Karpas-422 (cell line): ENCODE measurements at places on chromosomes 6 and 20. TPM values are rescaled to one million over a fixed set of nuclear protein-coding genes. Genes with fewer than 3 reads are reported as not detected.

SLC13A3 gene
- not detected in 2 replicates for total RNA-seq

SIRPB1 gene
- total RNA-seq: 0.18 and 0.45 TPM in 2 replicates

TMEM244 gene
- total RNA-seq: not detected in 2 replicates

MRAP2 gene
- total RNA-seq: not detected in 2 replicates

FAM209B gene
- 0.60 TPM in 1 of 2 replicates, not detected in the other for total RNA-seq

RCAN2 gene
- 2.3 and 4.7 TPM in 2 replicates for total RNA-seq

VEGFA gene
- total RNA-seq: 146 and 217 TPM in 2 replicates

GRCh38 chr6:102717737-102718456, 1324.4 kb downstream of the GRIK2 start:
- DNase-seq: no peak
- no peak overlapping the region for H3K4me3 ChIP-seq
- no peak overlapping the region for H3K27ac ChIP-seq

DNA sequence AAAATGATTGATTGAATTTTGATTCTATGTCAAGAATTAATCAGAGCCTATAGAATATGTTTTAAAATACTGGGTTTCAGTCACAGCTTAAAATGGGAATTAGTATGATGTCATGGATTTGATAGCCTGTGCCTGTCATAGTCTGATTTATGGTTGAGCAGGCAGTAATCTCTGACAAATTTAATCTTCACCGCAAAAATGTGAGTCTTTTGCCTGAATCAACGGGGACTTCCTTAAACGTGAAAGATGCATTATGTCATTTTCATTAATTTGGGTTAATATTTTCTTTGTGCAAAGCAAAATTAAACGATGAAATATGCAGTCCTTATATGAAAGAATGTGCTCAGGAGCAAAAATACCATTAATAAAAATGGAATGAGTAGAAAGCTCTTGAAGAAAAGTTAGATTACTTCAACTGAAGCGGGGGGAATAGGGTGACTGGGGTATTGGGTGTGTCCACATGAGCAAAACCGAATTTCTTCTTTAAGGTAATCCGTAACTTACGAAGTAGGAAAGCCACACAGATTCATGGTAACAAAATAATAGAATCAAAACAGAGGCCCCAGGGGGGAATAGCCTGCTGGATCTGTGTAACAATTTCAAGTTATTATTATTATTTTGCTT, 339.6 kb upstream of the NOX3 start:
- no peaks in the 10 kb centered on the region for H3K36me3 ChIP-seq
- H3K4me3 ChIP-seq: no peak overlapping the region
- DNase-seq: no peak
- H3K4me1 ChIP-seq: no peaks in the 10 kb centered on the region
- no peak overlapping the region for H3K27ac ChIP-seq

DNA sequence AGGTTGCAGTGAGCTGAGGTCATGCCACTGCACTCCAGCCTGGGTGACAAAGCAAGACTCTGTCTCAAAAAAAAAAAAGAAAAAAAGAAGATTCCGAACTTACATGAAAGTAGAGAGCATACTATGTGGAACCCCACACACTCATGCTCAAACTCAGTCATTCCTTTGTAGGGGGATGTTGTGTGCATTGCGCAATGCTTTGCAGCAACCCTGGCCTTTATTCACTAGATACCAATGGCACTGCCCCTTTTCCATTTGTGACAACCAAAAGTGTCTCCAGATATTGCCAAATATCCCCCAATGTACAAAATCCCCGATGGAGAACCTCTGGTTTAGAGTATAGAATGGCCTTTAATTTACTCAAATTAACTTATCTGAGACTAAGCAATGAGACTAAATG, 158.6 kb downstream of the GJA1 start:
- no peak overlapping the region for H3K27ac ChIP-seq
- no peak for DNase-seq
- H3K4me1 ChIP-seq: no peaks in the 10 kb centered on the region
- 0 out of 2 replicates have a peak, but pooled peaks cover 2% of the 10 kb centered on the region for H3K27me3 ChIP-seq
- no peak overlapping the region for H3K4me3 ChIP-seq
- H3K36me3 ChIP-seq: no peaks in the 10 kb centered on the region

GRCh38 chr6:155383913-155384312, 69.6 kb upstream of the TFB1M start:
- H3K4me3 ChIP-seq: no peak overlapping the region
- H3K27ac ChIP-seq: no peak overlapping the region
- DNase-seq: no peak
- H3K4me1 ChIP-seq: peaks cover 6% of the 10 kb centered on the region
- no peaks in the 10 kb centered on the region for H3K27me3 ChIP-seq

DNA sequence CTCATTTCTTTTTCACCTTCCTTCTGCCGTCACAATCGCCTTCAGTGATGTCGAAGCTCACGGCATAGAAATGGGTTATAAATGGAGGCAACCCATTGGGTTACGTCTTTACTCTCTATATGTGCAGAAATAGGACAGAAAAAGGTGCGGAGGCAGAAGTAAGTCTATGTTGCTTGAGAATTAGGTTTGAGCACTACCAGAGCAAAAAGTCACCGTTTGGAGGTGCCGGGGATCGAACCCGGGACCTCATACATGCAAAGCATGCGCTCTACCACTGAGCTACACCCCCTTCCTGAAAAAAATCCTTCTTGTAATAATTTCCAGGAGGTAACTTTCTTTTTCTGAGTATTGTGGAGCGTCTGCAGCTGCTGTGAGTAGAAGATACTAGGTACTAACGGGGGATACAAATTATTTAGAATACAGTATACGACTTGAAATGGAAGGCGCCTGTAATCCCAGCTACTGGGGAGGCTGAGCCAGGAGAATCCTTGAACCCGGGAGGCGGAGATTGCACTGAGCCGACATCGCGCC, 134.2 kb downstream of the TRIM27 start:
- no peaks in the 10 kb centered on the region for H3K4me1 ChIP-seq
- no peaks in the 10 kb centered on the region for H3K36me3 ChIP-seq
- H3K4me3 ChIP-seq: no peak overlapping the region
- no peak overlapping the region for H3K27ac ChIP-seq
- peak; percentile 66 for DNase-seq

GRCh38 chr20:25744261-25744660, 47.6 kb upstream of the ZNF337 start:
- no peaks in the 10 kb centered on the region for H3K27me3 ChIP-seq
- H3K27ac ChIP-seq: no peak overlapping the region

DNA sequence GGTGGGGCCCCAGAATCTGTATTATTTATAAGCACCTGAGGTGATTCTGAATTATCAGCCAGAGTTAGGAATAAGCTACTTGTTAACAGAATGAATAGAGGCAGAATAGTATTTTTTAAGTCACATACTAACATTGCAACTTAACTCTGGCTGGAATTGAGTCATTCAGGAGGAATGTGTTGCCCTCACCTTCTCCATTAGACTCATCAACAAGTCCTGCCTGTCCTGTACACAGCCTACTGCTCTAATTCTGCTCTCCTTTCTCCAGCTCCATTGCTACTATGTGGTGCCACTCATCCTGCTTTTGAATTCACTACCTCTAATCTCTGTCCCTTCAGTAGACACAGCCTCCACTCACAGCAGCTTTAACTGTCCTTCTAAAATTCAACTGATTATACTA, 669.4 kb downstream of the DHX35 start:
- H3K4me1 ChIP-seq: no peaks in the 10 kb centered on the region
- H3K4me3 ChIP-seq: no peak overlapping the region
- no peak for DNase-seq
- H3K27me3 ChIP-seq: no peaks in the 10 kb centered on the region

DNA sequence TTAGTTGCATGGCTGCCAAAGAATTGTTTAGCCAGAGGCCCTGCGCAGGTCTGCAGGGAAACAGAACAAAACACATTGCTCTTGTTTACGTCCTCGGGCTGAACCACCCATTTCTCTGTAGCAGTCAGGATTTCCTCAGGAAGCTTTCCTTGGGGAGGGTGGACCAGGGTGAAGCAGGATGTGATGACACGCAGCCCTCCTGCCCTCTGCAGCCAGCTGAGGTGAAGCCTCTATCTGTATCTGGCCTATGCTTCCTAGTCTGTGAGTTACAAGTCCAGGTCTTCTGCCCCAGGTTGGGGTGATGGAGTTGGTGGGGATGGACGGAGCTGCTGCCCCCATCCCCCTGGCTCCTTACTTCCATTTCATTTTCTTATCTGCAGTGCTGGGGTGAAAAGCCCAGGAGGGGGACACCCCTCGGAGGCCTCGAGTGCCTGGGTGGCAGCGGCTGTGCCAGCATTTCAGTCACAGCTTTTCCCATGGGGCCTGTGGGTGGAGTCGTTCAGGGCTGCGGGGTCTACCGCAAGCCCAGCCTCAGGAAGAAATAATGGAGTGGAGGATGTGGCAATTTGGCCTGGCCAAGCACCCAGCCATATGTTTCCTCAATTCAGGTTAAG, 24.9 kb downstream of the SASH1 start:
- no peak overlapping the region for H3K4me3 ChIP-seq
- peak; percentile 35 for DNase-seq
- H3K27ac ChIP-seq: no peak overlapping the region

GRCh38 chr6:163490826-163491577, 76.5 kb downstream of the QKI start:
- no peak overlapping the region for H3K4me3 ChIP-seq
- no peaks in the 10 kb centered on the region for H3K27me3 ChIP-seq
- no peaks in the 10 kb centered on the region for H3K36me3 ChIP-seq

- H3K4me1 ChIP-seq: no peaks in the 10 kb centered on the region
- no peak overlapping the region for H3K4me3 ChIP-seq
- no peak for DNase-seq
- H3K36me3 ChIP-seq: no peaks in the 10 kb centered on the region
- H3K27ac ChIP-seq: no peak overlapping the region
- H3K27me3 ChIP-seq: no peaks in the 10 kb centered on the region
These were observed 290.8 kb downstream of the ZNF217 start for GRCh38 chr20:53302695-53303412.
